ENCODE measurements at places on chromosomes 5 and 9.
A peak's percentile ranks its signal among the peaks of the same experiment; 100 is the strongest.

DNA sequence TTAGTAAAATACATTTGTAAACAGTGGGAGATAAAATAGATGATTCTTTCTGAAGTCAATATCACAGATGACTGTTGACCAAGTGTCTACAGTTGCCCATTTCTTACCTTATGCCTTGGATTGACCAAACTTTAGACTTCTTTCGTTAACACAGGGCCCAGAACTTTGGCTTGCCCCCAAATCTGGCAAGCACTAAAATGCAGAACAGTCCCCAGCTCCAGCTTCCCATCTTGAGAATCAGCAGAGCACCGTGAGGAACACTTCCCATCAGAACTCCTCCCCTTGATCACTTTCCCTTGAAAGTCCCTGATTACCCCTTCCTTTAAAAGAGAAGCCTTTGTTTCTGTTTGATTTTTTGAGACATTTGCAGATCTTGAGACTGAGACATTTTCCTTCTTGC is 1039.9 kb downstream of the TLE1 start:
- no peak for DNase-seq

GRCh38 chr5:4551034-4551433 is 589.1 kb upstream of the ADAMTS16 start:
- DNase-seq, result no peak

GRCh38 chr9:116377179-116377798 is 223.7 kb downstream of the PAPPA start:
- DNase-seq, result no peak

DNA sequence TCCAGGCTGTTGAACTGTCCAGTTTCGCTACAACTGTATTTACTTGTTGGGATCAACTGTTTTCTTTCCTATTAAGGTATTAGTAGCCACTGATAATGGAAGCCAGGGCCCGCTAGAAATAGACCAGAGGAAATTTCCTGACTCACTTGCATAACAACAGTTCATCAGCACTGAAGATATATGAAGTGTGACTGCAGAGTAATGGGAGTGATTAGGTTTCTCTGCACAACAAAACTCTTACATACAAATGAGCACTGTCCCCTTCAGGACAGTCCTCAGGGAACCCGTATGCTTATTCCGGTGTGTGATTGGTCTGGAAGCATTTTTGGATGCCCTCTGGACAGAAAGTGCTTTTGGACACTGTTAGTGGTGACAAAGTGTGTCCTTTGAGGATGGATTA is 55.3 kb downstream of the LIX1 start:
- DNase-seq, result no peak

DNA sequence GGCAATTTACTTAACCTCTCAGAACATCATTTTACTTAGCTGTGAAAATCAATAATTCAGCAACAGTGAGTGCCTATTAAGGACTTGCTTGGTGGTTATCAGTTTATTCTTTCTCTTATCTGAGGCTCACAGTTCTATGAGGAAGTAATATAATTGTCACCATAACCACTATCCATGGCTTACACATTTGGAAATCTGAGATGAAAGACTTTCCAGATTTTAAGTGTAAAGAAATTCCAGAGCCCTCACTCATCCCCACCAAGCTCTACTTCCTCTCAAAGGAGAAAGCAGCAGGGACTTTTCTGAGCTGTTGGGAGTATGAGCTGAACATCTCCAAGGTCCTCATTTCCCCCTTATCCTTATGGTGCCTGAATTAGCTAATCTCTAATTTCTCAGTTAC is 321.5 kb downstream of the FBXL7 start:
- DNase-seq, result no peak

DNA sequence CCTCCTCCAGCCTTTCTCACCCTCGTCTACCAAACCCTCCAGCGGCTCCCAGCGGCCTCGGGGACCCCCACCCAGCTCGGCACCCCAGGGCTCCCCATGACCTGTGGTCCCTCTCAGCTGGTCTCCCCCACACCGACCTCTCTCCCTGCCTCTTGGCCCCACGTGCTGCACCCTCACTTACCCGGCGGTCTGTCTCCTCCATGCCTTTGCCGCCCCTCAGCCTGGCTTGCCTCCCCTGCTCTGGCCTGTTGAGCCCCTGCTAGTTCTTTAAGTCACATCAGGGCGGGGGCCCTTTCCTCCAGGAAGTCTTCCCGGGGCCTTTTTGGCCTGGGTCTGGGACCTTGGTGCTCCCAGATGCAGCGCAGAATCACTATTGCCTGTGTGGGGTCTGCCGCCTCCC is 81.5 kb downstream of the LMX1B start:
- no peak for DNase-seq

GRCh38 chr9:108273988-108274387 is 581.8 kb downstream of the ACTL7B start:
- DNase-seq, result no peak

DNA sequence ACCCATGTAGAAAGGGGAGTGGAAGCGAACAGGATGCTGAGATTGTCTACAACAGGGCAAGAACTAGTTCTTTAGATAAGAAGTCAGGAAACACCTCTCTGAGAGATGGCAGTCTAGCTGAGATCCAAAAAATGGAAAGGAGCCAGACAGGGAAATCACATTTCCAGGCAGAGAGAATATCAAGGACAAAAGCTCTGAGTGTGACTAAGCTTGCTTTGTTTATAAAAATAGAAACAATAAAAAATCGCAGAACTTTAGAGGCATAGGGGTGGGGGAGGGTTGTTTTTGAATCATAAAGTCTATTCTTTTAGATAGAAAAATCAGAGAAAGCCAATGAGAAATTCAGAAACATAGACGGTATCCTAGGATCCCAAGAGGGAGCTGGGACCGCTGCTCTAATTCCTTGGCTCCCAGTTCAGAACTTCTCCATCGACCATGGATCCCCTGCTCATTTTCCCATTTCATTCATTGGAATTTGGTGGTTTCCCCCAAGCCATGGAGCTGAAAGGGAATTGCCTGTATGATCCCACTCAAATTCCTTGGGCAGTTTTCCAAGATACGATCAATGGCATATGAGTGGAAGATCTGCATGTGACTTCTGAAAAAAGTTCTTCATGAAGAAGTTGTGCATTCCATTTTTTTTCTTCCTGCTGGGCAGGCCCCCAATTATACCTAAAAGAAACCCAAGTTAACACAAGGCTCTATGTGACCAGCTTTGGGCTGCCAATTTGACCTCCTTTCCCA is 182.0 kb downstream of the GRIA1 start:
- DNase-seq, result no peak

- no peak for DNase-seq
Observed at GRCh38 chr5:9094582-9094981, 451.3 kb downstream of the SEMA5A start.

- no peak for DNase-seq
Observed at GRCh38 chr9:69058101-69058500, 22.5 kb downstream of the FXN start.

- DNase-seq, result no peak
Observed at GRCh38 chr5:61498121-61498520, 166.1 kb downstream of the ZSWIM6 start.

- no peak for DNase-seq
Observed at GRCh38 chr9:20331095-20331685, 291.1 kb downstream of the MLLT3 start.

GRCh38 chr9:137070201-137070905 is at the start of gene SAPCD2:
SAPCD2 (minus strand) TSS chr9:137070557; CDS start chr9:137070460, 97 bp downstream.
- peak; percentile 73 for DNase-seq

DNA sequence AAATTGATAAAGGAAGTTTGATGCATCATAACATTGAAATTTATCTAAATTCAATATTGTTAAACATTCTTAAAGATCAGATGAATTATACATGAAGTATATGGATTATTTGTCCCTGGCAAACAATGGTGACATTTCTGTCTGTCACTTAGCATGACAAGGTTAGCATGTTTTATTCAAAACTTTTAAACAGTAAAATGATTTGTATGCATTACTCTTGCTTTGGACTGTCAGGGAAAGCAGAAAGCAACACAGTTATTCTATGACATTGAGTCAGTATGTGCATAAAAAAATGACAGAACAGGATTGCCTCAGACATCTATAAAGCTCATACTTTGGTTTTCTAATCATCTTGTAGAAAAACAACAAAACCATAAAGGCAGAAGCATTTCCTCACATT is 193.7 kb downstream of the IZUMO3 start:
- no peak for DNase-seq

GRCh38 chr5:97098922-97099321 is 43.5 kb downstream of the LIX1 start:
- no peak for DNase-seq

DNA sequence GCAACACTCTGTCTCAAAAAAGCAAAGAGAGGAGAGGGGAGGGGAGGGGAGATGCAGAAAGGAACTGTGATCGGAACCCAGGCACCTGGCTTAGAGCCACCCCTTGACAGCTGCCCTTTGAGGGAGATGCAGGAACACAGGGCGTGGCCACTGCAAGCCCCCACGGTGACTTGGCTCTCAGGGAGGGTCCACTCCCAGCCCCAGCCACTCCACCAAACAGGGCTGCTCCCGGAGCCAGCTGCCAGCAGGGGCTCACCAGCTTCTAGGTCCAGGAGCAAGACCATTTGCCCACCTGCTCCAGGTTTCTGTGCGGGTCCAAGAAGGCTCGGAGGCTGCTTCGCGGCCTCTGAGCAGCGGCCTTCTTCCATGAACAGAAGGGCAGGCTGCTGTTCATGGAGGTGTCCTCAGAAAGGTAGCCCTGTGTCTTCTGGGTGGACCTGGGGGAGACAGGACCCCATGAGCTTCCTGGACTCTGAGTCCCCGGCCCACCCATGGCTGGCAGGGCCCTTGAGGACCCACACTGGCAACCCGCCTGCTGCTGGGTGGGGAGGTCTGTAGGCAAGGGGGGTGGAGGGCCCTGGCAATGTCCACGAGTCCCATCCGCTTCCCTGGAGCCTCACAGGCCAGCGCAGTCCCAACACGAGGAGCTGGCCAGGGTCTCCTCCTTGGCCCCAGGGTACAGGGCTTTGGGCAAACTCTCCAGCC is 7.9 kb downstream of the C9orf50 start:
- no peak for DNase-seq

- no peak for DNase-seq
Observed at GRCh38 chr9:2345013-2345412, 276.6 kb upstream of the VLDLR start.

DNA sequence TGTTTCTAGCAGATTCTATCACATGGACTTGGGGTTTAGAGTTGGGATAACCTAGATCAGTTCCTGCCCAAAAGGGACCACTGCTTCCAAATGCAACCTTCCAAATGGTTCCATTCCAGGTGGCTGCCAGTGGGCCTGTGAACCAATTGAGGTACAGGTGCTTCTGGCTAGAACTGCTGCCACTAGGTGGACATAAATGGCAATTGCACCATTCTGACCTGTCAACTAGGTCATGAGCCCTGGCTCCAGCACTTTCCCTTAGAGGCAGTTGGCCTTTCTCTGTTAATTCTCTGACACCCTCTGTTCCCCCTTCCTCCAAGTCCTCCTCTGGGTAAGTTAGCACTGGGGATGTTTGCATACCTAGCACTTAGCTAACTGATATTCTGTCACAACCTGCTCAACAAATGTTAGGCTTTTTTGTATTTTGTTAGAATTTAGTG is 16.6 kb upstream of the HEMGN start:
- peak; percentile 14 for DNase-seq

Measured in stimulated activated CD4-positive, alpha-beta T cell treated with anti-CD3 and anti-CD28 coated beads, Interleukin-1b, Interleukin-23, amount 100 ng/mL, for 4 hours (primary cell).